Renal pelvis (tissue), 12 donors: ENCODE measurements at places on chromosomes 1 and 21. TPM values are rescaled to one million over a fixed set of nuclear protein-coding genes. Genes with fewer than 3 reads are reported as not detected.

The S100A14 gene
- 19.6 TPM for polyA plus RNA-seq

The ACTL8 gene
- polyA plus RNA-seq: not detected

The TNFRSF4 gene
- 2.7 TPM for polyA plus RNA-seq

GRCh38 chr1:231625975-231626534 lies 535 bp upstream of the DISC1 start:
- DNase-seq: no peak

- no peak for DNase-seq
Observed at GRCh38 chr1:97745912-97746311, 174.9 kb downstream of the DPYD start.

DNA sequence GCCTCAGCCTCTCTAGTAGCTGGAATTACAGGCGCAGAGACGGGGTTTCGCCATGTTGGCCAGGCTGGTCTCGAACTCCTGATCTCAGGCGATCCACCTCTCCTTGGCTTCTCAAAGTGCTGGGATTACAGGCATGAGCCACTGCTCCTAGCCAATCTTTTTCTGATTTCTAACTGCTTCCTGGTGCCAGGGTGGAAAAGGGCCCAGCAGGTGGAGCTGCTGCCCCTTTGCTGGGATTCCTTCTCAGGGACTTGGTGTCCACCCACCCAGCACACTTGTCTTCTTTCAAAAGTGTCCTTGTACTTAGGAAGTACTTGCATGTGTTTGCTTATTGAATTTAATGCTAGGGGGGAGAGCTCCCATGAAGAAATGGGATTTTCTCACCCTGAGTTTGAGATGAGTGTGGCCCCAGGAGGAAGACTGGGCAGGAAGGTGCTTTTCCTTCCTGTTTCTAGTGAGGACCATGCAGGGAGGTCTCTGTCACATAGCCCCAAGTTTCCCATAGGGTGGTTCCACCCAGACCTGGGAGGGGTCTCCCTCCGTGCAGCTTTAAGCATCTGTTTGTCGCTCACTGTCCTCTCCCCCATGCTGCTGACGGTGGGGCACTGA lies 14.2 kb downstream of the UTP11 start:
- no peak for DNase-seq

DNA sequence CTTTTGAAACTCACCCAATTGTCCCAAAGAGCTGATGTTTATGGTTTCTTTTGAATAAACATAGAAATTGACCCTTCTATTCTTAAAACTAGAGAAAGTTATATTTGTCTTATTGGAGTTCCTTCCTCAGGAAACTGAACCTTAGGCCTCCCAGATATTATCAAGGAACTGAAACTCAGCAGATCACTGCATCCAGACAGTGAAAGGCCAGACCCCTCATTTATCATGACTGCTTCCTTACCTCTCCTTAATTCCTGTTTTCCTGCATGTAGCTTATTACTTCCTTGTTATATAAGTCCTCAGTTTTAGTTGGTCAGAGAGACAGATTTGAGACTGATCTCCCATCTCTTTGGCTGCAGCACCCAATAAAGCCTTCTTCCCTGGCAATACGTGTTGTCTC lies 27.5 kb downstream of the SLC22A15 start:
- DNase-seq: no peak

DNA sequence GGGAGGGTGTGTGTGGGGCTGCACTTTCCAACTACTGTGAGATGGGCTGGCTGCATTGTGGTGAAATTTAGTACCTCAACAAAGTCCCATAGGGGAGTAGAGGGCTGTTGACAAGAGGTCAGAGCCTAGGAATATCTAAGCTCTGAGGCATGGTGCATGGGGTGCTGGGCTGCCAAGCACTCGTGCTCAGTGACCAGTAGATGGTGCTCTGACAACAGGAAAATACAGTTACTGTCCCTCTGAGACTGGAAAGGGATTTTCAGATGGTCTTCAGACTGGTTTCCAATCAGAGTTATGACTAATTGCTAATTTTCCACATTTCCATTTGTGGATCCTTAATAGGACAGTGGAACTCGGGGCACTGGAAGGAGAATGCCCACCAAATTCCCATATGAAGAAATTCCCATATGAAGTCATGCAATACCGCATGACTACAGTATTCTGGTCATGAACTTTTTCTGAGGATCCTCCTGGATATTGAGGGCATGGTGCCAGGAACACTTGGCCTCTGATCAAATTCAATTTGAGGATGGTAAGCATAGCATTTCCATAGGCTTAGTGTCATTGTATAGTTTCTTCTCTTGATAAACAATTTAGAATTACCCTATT lies 4.1 kb upstream of the CACNA1E start:
- peak; percentile 62 for DNase-seq

DNA sequence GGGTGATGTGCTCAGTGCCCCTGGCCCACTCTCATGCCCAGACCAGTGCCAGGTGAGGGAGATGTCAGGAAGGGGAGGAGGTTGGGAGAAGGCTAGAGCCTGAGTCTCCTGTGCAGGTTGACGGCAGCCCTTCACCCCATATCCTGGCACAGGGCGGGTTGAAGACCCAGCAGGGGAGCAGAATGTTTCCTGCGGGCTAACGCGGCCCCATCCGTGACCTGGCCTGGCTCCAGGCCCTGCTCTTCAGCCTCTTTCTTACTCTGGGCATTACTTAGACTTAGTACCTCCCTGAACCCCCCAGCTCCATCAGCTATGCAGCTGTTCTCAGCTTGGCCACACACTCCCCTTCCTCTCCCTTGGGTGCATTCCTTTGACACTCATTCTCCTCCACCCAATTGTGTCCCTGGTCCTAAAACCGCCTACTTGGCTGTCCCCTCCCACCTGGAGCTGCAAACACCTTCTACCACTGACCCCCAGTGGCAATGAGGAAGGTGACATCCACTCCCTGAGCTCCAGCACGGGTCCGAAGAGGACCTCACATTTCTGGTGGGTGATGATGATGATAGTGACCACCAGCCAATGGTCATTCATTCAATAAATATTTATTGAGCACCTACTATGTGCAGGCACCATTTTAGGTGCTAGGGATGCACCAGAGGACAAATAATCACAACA lies 179.0 kb downstream of the PTPRU start:
- DNase-seq: no peak

DNA sequence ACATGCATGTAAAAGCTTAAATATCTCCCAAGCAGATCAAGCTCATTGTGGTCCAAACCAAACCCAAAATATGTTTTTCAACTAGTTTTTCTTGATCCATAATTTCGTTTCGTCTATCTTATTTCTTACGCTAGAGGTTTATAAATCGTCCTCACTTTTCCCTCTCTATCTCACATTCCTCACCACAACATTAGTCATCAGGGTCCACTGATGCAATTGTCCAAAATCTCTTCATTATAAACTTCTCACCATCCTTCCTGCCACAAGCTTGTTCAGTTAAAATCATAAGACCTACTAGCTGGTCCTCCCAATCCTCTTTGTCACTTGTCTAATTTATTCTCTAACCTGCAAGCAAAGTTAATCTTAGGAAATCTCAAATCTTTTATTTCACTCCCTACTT lies 173.0 kb upstream of the PALMD start:
- DNase-seq: no peak

- no peak for DNase-seq
Observed at GRCh38 chr1:208536212-208536611, 292.0 kb upstream of the PLXNA2 start.

GRCh38 chr21:42266971-42267556 lies 48.1 kb downstream of the ABCG1 start:
- DNase-seq: no peak

DNA sequence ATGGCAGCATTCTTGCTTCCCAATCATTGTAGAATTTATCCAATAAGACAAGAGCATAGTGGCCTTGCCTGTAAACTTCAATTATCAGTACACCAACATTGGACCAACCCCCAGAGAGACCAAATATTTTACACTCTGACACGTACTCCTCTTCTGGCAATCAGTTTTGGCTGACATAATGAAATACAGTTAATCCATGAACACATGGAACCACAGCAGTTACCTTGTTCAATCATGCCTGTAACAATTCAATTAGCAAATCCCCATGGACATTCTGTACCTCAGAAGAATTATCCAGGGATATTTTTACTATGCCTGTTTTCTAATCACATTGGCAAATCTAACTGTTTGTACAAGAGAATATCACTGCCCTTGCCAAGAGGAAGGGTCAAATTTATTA lies 2162.0 kb downstream of the MRPL39 start:
- no peak for DNase-seq

DNA sequence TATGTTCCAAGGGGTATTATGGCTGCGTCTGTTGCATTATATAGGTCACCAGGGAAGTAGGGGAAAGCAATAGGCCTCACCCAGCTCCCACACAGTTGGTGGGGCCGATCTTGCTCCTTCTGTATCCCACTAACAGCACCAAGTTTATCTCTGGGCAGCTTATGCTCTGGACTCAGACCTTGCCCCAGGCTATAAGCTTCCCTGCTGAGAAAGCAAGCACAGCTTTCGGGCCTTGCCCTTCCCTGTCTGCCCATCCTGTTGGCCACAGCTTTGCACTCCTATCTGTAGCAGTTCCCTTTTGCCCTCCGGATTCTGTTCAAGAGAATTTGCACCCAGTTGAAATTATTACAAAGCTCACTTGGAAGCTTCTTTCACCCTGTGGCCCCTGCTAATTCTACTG lies 12.9 kb downstream of the KCNE1 start:
- DNase-seq: no peak

DNA sequence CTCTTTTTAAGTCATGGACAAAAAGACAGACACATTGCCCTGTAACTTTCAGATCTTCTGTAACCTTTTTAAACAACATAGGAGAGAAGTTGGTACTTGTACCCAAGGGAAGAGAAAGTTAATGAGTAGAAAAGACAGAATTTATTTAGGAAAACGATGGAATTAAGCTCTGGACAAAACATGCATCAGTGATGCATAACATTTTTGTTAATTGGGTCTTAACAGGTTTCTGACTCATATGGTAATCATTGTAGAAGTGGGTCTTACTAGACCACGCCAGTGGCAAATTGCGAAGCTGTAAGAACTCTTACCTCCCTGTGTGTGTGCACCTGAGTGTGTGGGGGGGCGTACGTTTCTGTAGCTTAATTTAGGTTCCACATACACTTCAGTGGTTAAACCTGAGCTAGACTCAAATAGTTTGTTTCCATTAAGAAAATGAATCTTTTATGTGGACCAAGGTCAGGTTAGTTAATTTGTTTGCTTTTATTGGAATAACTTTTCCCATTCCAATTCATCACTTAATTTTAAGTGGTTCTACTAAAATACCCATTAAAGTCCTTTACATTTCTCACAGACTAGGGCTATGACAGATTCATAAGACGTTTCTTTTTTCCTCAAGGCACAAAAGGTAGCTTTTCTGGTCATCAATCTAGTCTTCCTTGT lies 48.1 kb downstream of the NFIA start:
- no peak for DNase-seq
